Aorta (tissue), 5 donors: ENCODE measurements at places on chromosomes 1 and 21. TPM values are rescaled to one million over a fixed set of nuclear protein-coding genes. Genes with fewer than 3 reads are reported as not detected.

DNA sequence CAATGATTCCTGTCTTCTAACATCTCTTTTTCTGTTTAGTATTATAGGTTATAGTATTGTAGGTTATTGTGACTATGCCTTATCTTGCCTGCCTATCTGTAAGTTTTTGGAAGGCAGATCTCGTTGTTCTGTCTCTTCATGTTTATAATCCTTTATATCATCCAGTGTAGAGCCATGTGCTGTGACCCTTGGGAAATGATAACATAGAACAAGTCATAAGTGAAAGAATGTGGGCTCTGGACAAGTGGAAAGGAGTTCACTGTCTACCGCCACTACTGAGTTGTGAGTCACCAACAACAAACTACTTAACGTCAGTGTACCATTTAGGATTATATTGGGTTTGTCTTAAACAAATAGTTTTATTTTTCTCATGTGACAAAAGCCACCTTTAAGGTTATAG, 139.3 kb downstream of the LYPLAL1 start:
- no peak overlapping the region for H3K27ac ChIP-seq
- no peak for DNase-seq
- H3K36me3 ChIP-seq: peaks cover 2% of the 10 kb centered on the region
- H3K27me3 ChIP-seq: no peaks in the 10 kb centered on the region

- no peak overlapping the region for H3K4me3 ChIP-seq
- DNase-seq: no peak
- no peaks in the 10 kb centered on the region for H3K27me3 ChIP-seq
- H3K27ac ChIP-seq: no peak overlapping the region
- no peaks in the 10 kb centered on the region for H3K4me1 ChIP-seq
Measured at GRCh38 chr1:46221749-46222148, 18.6 kb downstream of the LURAP1 start.

GRCh38 chr21:21481239-21481638, 483.0 kb downstream of the NCAM2 start:
- H3K4me1 ChIP-seq: no peaks in the 10 kb centered on the region
- H3K4me3 ChIP-seq: no peak overlapping the region
- H3K36me3 ChIP-seq: no peaks in the 10 kb centered on the region
- no peak overlapping the region for H3K27ac ChIP-seq
- H3K27me3 ChIP-seq: no peaks in the 10 kb centered on the region
- DNase-seq: no peak

Gene LCE2B
- not detected for polyA plus RNA-seq

Gene PRKACB
- 27.5 TPM for polyA plus RNA-seq

DNA sequence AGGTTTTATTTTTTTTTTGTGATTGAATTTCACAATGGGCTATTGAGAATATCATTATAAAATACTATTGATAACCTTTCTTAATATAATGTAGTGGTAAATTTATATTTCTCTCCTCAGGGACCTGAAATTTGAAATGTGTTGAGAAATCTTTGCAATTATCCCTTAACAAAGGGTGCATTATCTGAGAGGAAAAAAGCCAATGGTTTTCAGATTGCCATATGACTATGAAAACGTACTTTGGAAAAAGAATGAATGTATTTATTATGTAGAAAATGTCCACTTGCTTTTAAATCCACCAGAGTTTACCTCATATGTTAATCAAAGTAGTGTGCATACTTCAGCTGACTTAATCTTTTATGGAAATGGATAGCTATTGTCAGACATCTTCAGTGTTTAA, 441.1 kb downstream of the AMY1C start:
- no peak overlapping the region for H3K4me3 ChIP-seq
- no peak for DNase-seq
- no peaks in the 10 kb centered on the region for H3K27me3 ChIP-seq
- no peaks in the 10 kb centered on the region for H3K4me1 ChIP-seq

Gene UBXN10
- polyA plus RNA-seq: 0.18 TPM

- H3K36me3 ChIP-seq: no peaks in the 10 kb centered on the region
- no peaks in the 10 kb centered on the region for H3K27me3 ChIP-seq
- no peak overlapping the region for H3K27ac ChIP-seq
- no peaks in the 10 kb centered on the region for H3K4me1 ChIP-seq
Measured at GRCh38 chr1:15431571-15431948, 6.7 kb upstream of the CTRC start.

- no peak overlapping the region for H3K27ac ChIP-seq
- no peak for DNase-seq
- peaks cover 3% of the 10 kb centered on the region for H3K36me3 ChIP-seq
- no peaks in the 10 kb centered on the region for H3K27me3 ChIP-seq
- no peaks in the 10 kb centered on the region for H3K4me1 ChIP-seq
- H3K4me3 ChIP-seq: no peak overlapping the region
Measured at GRCh38 chr1:26452459-26453183, 19.6 kb upstream of the HMGN2 start.

GRCh38 chr21:38843806-38844503, 38.2 kb downstream of the ETS2 start:
- H3K4me3 ChIP-seq: no peak overlapping the region

Gene DENND2C
- 1.9 TPM for polyA plus RNA-seq

- no peaks in the 10 kb centered on the region for H3K36me3 ChIP-seq
- no peak overlapping the region for H3K4me3 ChIP-seq
- H3K4me1 ChIP-seq: no peaks in the 10 kb centered on the region
- no peaks in the 10 kb centered on the region for H3K27me3 ChIP-seq
- DNase-seq: no peak
- H3K27ac ChIP-seq: no peak overlapping the region
Measured at GRCh38 chr1:10514490-10515235, 39.9 kb downstream of the PEX14 start.

- H3K4me1 ChIP-seq: peaks cover 16% of the 10 kb centered on the region
- no peak overlapping the region for H3K4me3 ChIP-seq
- no peak for DNase-seq
- peak overlapping the region; percentile 60 for H3K27ac ChIP-seq
Measured at GRCh38 chr1:83960669-83961277, 38.2 kb downstream of the TTLL7 start.

- no peak for DNase-seq
- H3K27me3 ChIP-seq: no peaks in the 10 kb centered on the region
- H3K4me1 ChIP-seq: no peaks in the 10 kb centered on the region
- no peak overlapping the region for H3K4me3 ChIP-seq
Measured at GRCh38 chr1:209653915-209654351, 1.7 kb upstream of the LAMB3 start.

- no peaks in the 10 kb centered on the region for H3K36me3 ChIP-seq
- no peaks in the 10 kb centered on the region for H3K4me1 ChIP-seq
- H3K27me3 ChIP-seq: no peaks in the 10 kb centered on the region
- no peak overlapping the region for H3K4me3 ChIP-seq
Measured at GRCh38 chr1:43602990-43603389, 47.0 kb upstream of the KDM4A start.

Gene OR2T11
- not detected for polyA plus RNA-seq

DNA sequence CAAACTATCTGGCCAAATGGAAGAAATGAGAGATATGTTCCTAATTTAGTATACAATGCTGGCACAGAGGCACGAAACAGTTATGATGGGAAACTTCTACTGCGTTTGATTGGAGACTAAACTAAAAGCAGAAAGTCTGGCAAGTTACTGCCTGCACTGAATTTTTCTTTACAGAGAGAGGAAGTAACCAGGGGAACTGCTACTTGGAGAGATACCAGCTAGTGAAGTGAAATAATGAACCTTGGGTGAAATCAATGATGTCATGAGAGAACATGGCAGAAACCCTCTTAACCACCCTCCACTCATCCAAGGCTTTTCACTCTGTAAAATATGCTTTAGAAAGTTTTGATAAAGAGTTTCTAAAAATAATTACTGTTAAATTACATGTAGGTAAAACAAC, 29.3 kb downstream of the NIBAN1 start:
- H3K27me3 ChIP-seq: no peaks in the 10 kb centered on the region
- no peak for DNase-seq
- no peak overlapping the region for H3K4me3 ChIP-seq
- H3K36me3 ChIP-seq: peaks cover 2% of the 10 kb centered on the region
- peaks cover 13% of the 10 kb centered on the region for H3K4me1 ChIP-seq
- peak overlapping the region; percentile 48 for H3K27ac ChIP-seq

Gene BRINP2
- polyA plus RNA-seq: not detected

Gene WNT9A
- 0.13 TPM for polyA plus RNA-seq

- DNase-seq: no peak
- H3K27ac ChIP-seq: no peak overlapping the region
- no peaks in the 10 kb centered on the region for H3K36me3 ChIP-seq
- no peaks in the 10 kb centered on the region for H3K4me1 ChIP-seq
- H3K4me3 ChIP-seq: no peak overlapping the region
Measured at GRCh38 chr21:18812308-18812707, 408.7 kb upstream of the TMPRSS15 start.

Gene NBPF3
- polyA plus RNA-seq: 2.6 TPM

- no peaks in the 10 kb centered on the region for H3K36me3 ChIP-seq
- H3K4me3 ChIP-seq: no peak overlapping the region
Measured at GRCh38 chr1:4137621-4138415, 237.7 kb upstream of the C1orf174 start.

DNA sequence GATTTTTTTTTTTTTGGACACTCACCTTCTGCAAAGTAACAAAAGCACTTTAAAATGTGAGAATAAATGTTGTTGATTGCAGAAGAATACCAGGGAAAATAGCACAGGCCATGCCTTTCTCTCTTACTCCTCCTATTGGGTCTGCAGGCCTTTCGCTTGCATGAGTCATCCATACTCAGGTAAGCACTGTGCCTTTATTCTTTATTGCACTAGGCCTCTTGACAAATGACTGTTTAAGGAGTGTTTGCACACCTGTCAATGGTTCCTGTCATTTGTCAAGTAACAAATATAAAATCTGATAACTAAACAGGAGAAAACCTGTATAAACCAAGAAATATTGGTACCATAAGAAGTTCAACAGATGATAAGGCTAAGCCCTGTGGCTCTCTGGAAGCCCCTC, 106.5 kb downstream of the RGS7 start:
- H3K27ac ChIP-seq: no peak overlapping the region
- H3K4me3 ChIP-seq: no peak overlapping the region
- no peaks in the 10 kb centered on the region for H3K27me3 ChIP-seq
- H3K36me3 ChIP-seq: no peaks in the 10 kb centered on the region

Gene L1TD1
- 0.10 TPM for polyA plus RNA-seq

GRCh38 chr1:147266381-147266780, 23.9 kb downstream of the CHD1L start:
- no peaks in the 10 kb centered on the region for H3K27me3 ChIP-seq
- H3K4me3 ChIP-seq: no peak overlapping the region
- no peak overlapping the region for H3K27ac ChIP-seq
- H3K4me1 ChIP-seq: no peaks in the 10 kb centered on the region
- DNase-seq: no peak

Gene SPRR1B
- 1.9 TPM for polyA plus RNA-seq

GRCh38 chr1:156291226-156292061, 4.0 kb downstream of the GLMP start:
- H3K27me3 ChIP-seq: no peaks in the 10 kb centered on the region
- no peaks in the 10 kb centered on the region for H3K36me3 ChIP-seq
- peak overlapping the region; percentile 77 for H3K27ac ChIP-seq
- H3K4me1 ChIP-seq: no peaks in the 10 kb centered on the region
- H3K4me3 ChIP-seq: peak overlapping the region; percentile 70

- H3K4me1 ChIP-seq: no peaks in the 10 kb centered on the region
- H3K27ac ChIP-seq: no peak overlapping the region
- no peaks in the 10 kb centered on the region for H3K36me3 ChIP-seq
- H3K4me3 ChIP-seq: no peak overlapping the region
Measured at GRCh38 chr1:210815641-210816550, 318.1 kb downstream of the KCNH1 start.

Gene LAMC2
- polyA plus RNA-seq: 1.2 TPM

GRCh38 chr1:65844821-65845534, 52.3 kb downstream of the PDE4B start:
- no peaks in the 10 kb centered on the region for H3K4me1 ChIP-seq
- no peaks in the 10 kb centered on the region for H3K36me3 ChIP-seq
- no peak for DNase-seq

- peak overlapping the region; percentile 57 for H3K4me3 ChIP-seq
- peaks cover 2% of the 10 kb centered on the region for H3K27me3 ChIP-seq
- peaks cover 6% of the 10 kb centered on the region for H3K36me3 ChIP-seq
- DNase-seq: no peak
- peak overlapping the region; percentile 85 for H3K27ac ChIP-seq
Measured at GRCh38 chr1:6601923-6602668, 573 bp downstream of the KLHL21 start.

GRCh38 chr1:46466477-46467182, 23.0 kb upstream of the DMBX1 start:
- no peak overlapping the region for H3K27ac ChIP-seq
- peak overlapping the region; percentile 52 for H3K4me3 ChIP-seq
- H3K4me1 ChIP-seq: no peaks in the 10 kb centered on the region
- no peaks in the 10 kb centered on the region for H3K27me3 ChIP-seq

DNA sequence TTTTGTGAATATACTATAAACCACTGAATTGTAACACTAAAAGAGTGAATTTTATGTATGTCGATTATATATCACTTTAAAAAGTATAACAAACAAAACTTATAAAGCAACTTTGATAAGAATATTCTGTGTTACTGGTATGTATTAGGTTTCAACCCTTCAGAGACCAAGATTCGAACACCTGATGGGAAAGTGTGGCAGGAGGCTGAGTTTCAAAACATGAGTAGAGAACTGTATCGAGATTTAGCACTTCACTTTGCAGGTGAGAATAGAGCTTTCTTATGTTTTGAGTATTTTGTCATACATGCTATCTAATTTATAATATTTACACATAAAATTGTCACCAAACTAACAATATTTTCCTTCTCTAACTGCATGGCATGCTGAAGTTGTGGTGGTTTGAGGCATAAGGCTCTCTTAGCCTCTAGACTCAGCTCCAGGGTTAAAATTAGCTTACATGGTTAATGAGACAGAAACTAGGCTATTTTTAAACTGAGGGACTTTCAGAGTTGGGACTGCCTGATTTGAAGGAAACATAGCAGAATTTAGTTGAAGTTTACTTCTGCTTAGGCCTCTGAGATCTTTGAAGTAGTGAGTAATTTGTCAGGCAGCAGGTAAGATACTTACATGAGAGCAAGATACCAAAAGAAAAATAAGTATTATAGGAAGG, 48.6 kb downstream of the CEP350 start:
- H3K36me3 ChIP-seq: no peaks in the 10 kb centered on the region
- H3K4me1 ChIP-seq: no peaks in the 10 kb centered on the region
- H3K27ac ChIP-seq: no peak overlapping the region
- no peak for DNase-seq
- H3K4me3 ChIP-seq: no peak overlapping the region

Gene C4BPB
- polyA plus RNA-seq: 8.6 TPM

GRCh38 chr1:88800382-88801051, 90.8 kb downstream of the GTF2B start:
- H3K4me1 ChIP-seq: no peaks in the 10 kb centered on the region
- DNase-seq: no peak
- no peak overlapping the region for H3K27ac ChIP-seq
- no peak overlapping the region for H3K4me3 ChIP-seq
- peaks cover 2% of the 10 kb centered on the region for H3K36me3 ChIP-seq
- no peaks in the 10 kb centered on the region for H3K27me3 ChIP-seq

Gene NCSTN
- polyA plus RNA-seq: 49.7 TPM

Gene LCE1C
- not detected for polyA plus RNA-seq

GRCh38 chr21:15282665-15283064, 217.9 kb upstream of the NRIP1 start:
- no peak overlapping the region for H3K27ac ChIP-seq
- H3K27me3 ChIP-seq: no peaks in the 10 kb centered on the region
- no peaks in the 10 kb centered on the region for H3K36me3 ChIP-seq
- no peak overlapping the region for H3K4me3 ChIP-seq
